CD8-positive, alpha-beta memory T cell (primary cell): ENCODE measurements at places on chromosomes 11 and 22.
A peak's percentile ranks its signal among the peaks of the same experiment; 100 is the strongest.

- no peak for DNase-seq
These were observed 26.2 kb downstream of the DNHD1 start for GRCh38 chr11:6523253-6523652.

GRCh38 chr11:114197799-114198500 lies 98.2 kb upstream of the NNMT start:
- DNase-seq, result no peak

DNA sequence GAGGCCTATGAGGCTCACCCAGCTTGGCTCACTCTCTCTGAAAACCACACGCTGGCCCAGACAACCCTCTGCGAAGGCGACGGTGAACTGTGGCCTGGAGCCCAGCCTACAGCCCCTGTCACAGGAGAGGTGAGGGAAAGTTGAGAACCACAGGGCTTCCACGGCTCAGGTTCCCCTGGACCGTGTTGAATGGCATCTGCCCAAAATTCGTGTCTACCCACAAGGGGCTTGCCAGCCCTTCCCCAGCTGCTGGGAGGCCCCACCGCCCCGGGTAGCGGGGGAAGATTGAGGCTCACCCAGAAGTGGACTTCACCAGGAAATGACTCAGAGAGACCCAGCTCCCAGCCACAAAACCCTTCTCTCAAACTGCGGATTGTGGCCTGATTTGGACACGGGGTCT lies 197.1 kb downstream of the CTTN start:
- no peak for DNase-seq

DNA sequence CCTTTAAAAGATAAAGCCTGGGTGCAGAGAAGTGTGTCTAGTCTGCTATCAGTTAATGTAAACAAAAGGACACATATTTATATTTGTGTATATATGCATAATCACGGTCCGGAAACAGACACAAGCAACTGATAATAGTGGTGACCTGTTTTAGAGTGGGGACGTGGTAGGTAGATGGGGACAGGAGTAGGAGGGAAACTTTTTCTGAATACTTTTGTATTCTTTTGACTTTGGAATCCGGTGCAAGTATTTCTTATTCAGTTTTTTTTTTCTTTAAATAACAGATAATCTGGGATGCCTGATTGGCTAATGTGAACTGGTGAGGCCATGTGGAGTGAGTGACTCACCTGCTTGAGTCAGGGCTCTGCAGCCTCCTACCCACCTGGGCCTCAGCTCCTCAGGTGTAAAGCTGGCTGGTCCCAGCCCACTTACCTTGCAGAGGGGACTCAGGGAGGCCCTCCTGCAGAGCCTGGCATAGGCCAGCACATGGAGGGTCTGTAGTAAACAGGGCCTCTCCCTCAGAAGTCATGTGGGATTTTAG lies 15.3 kb downstream of the MICAL2 start:
- no peak for DNase-seq

GRCh38 chr11:59195586-59195985 lies 17.1 kb downstream of the MPEG1 start:
- no peak for DNase-seq

DNA sequence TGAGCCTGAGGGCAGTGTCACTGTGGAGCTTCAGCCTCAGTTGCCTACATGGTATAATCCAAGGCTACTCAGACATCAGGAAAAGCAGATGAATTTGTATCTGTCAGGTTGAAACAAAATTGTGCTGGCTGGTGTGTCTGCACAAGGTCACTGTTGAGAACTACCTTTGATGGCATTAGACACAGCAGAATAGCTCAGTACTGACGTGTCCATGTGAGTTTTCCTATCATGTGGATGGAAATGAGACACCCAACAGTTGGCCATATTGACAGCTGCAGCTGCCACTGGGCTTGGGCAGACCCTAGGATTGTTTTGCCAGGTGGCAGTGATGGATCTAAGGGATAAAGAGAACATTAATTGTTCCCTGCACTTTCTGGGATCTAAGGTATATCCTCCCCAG lies 15.8 kb downstream of the CCDC134 start:
- no peak for DNase-seq

DNA sequence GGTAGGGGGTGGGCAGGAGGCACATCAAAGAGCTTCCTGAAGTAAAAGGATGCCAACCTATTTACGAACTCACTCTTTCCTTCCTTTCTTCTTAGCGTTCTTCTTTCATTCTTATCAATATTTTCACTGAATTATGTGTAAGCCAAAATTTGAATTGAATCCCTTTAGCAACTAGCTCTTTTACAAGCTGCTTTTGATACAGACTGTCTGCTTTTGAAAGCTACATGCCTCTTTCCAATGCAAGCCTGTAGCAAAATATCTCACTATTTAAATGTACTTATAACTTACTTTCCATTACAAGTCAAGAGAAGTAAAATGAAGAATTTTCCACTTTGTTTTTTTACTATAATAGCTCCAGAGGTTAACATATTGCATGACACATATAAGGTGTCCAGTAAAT lies 186.6 kb downstream of the NXPE2 start:
- no peak for DNase-seq

- DNase-seq, result no peak
These were observed 35.0 kb upstream of the BMAL1 start for GRCh38 chr11:13242564-13242963.

DNA sequence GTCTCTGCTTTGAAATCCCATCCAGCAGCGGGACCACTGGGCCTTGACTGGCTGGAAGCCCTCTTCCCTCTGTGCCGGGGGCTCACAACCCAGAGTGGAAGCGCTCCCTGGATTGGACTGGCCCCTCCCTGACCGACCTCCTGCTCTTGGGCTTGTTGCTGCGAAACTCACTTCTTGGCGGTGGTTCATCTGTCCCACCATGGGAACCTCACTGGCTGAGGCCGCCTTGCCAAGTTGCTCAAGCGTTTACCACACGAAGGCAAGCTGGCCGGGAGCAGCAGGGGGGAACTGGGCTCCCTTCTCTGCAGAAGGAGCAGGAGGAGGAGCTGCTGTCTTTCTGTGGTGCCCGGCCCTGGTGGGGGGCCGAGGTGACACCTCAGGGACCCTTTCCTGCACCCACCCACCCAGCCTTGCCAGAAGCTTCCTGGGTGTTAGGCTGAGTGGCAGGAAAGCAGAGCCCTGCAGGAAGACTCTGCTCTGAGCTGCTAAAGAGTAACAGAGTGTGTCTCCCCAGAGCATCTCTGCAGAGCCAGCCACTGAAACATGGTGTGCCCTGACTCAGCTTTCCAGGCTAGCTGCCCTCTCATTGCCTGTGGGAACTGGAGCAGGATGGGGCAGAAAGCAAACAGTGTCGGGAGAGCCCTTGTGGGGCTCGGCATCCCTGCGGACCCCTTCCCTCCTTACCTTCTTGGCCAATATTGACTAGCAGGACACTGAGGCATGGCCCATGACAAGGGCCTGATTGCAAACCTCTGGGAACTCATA lies 88.5 kb upstream of the ALX4 start:
- DNase-seq, result no peak

GRCh38 chr11:61554172-61554988 lies 26.5 kb downstream of the SYT7 start:
- no peak for DNase-seq

- DNase-seq, result no peak
These were observed 7.6 kb upstream of the EXPH5 start for GRCh38 chr11:108601150-108601549.

DNA sequence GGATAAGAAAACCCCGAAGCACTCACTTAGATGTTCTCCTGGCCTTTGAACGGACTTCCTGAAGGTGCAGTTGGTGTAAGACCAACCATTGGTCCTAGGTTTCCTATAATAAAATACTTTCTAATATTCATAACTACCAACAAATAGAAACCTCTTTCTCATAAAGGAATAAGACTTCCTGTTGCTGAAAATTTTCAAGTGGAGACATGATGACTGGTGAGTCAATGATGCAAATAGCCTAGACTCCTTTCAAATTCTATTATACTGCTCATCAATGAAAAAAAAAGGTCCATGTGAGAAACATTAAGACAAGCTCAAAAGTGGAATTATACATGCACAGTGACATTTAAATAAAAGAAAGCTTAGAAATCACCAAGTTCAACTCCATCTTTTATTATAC lies 862.8 kb downstream of the FAM181B start:
- DNase-seq, result no peak

DNA sequence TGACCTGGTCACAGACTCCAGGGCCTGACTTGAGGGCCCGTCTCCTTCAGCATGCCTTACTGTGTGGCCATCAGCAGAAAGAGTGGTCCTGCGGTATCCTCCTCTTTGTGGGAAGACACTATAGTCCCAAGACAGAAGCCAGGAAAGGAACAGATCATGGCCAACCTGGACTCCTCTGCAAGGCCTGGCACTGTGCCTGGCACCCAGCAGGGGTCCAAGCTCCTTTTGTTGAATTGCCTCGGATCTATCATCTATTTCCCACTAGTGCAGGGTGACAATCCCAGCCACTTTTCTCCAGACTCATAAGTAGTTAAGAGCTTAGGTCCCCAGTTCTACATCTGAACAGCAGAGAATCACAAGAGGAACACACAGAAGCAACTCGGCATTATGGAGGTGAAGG lies 27.0 kb downstream of the DSCAML1 start:
- no peak for DNase-seq

DNA sequence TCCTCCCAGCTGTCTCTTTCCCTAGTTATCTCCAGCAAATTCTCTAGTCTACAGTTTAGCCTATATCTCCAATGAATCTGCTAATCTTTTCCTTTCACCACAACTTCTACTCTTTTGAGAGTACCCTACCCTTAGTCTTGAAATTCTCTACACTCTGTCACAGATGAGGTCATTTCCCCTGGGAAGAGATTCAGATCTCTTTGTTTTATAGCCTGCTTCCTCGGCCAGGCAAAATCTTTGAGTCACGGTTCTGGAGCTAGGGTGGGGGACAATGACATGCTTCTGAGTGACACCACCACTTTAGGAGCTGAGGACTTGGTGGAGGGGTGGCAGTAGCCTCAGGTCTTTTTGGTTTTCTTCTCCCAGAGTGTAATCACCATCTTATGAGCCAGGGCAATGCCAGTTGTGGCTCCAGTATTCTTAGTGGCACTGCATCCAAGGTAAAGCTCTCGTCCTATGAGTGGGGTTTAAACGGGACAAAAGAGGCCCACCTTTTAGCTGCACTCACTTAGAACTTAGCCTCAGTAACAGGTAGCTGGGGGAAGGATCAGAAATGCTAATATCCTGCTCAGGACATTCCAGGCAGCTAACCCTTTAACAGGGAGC lies 98.5 kb upstream of the RRM1 start:
- no peak for DNase-seq

DNA sequence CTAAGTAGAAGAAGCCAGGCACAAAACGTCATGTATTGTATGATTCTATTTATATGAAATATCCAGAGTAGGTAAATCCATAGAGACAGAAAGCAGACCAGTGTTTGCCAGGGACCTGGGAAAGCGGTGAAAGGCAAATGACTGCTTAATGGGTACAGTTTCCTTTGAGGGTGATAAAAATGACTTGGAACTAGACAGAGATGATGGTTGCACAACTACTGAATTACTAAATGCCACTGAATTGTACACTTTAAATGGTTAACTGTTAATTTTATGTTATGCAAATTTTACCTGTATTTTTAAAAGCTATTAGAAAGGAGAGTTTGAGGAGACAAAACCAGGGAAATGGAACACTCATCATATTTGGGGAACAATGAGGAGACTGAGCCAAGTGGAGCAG lies 61.8 kb upstream of the USP47 start:
- DNase-seq, result no peak

DNA sequence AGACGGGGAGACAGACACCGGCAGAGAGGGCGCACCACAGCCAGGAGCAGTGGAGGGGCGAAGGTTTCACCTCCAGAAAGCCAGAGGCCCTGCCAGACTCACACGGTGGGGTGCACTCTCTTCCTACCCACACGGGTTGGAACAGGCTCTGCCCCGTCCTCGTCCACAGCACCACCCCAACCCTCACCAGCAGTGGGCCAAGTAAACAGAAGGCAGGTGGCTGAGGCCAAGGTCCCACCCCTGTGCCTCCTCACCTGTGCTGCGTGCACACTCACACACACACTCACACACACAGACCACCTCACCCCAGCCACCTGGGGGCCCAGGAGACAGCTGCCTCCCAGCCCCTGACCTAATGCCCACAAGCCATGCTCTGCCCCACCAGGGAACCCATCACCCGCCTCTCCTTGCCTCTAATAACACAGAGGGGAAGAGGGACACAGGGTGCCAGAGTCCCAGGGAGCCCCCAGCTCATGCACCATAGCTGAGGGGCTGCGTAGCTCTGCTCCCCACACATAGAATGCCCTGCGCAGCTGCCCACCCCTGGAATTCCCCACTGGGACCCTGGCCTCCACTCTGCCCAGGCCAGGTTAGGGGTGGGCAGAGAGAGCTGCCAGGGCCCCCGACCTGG lies 3.1 kb downstream of the CYB5R3 start:
- no peak for DNase-seq

- DNase-seq, result peak; percentile 20
These were observed 7.5 kb upstream of the WEE1 start for GRCh38 chr11:9565822-9566560.

DNA sequence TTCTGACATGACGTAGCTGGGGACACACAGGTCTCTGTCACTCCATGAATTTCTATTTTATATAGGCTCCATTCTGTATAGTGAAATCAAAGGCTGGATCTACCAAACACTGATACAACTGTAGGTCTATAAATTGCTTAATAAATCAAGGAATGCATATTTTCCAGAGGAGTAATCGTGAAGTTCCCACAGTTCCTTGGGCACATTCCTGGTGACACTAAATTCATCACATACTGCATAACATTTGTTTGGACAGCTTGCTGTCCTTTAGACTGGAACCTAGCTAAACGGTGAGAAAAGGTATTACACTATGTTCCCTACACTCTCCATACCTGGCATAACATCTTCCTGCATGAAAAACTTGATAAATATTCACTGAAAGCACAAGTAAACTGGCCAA lies 41.6 kb upstream of the UCP3 start:
- DNase-seq, result no peak

DNA sequence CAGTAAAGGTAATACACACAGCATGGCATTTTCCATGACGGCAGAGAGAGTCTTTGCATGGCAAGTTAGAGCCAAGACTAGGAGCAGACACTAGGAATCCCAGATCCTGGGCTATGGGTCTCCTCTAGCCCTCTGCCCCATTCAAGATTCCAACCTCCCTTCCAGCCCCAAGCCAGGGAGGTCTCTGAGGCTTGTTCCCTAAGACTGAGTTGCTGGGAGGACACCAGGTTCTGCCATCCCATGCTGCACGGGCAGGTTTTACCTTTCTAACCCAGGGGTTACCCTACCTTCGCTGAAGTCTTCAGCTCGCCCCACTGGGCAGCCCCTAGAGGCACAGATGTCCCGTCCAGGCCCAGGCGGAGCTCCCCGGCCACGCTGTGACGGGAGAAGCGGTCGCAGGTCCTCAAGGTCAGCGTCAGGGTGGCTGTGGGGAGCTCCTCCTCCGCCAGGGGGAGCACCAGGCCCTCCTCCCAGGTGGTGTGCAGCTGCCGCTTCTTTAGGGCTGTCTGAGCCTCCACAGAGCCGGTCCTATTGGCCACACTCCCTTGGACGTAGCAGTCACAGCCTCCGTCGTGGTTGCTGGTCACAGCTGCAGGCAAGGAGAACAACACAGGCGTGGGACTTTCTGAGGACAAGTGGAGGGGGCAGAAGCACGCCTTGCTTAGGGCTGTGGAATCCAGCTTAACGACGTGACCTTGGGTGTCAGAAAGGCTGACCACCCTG lies 33.8 kb downstream of the SYT13 start:
- no peak for DNase-seq
